Sciatic nerve (tissue), 2 donors: ENCODE measurements at places on chromosomes 5 and 9.

DNA sequence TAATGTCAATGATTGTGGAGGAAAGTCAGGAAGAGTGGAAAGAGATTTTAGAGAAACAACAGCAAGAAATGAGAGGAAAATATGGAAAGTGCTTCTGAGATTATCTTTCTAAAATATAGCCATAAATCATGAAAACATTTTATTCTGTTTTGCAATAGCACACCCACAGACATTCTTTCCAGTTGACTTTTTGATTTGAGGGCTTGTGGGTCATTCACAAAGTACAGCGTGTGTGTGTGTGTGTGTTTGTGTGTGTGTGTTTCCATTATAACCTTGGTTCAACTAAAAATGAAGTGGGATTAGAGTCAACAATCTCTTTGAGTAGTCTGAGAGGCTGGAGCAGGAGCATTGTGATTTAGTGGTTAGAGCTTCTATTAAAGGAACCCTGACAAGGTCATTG lies 116.6 kb upstream of the GAS1 start:
- no peak for DNase-seq

GRCh38 chr5:25544652-25545249 lies 900.0 kb upstream of the CDH10 start:
- DNase-seq = no peak

- peak; percentile 80 for DNase-seq
Observed at GRCh38 chr5:147234825-147235635, at the start of gene STK32A. Gene STK32A, plus strand, starts transcription at chr5:147235026. Its CDS starts 4,609 bp downstream, at chr5:147239635.

DNA sequence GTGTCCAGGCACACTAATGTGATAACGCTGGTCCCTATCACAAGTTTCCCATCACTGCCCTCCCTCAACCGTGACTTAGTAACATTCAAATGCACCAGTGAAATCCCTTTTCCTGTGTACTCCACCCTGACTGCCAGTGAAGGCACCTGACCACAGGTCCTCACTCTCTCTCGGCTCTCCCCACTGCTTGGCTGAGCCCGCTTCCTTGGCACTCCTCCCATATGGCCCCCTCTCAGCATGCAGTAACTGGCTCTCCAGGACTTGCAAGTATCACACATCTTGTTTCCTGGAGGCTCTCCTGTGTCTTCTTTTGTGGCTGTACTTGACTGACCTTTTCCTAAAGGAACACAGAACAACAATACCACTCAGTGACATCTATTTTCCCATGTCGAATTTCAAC lies 292.0 kb upstream of the ZNF608 start:
- no peak for DNase-seq

DNA sequence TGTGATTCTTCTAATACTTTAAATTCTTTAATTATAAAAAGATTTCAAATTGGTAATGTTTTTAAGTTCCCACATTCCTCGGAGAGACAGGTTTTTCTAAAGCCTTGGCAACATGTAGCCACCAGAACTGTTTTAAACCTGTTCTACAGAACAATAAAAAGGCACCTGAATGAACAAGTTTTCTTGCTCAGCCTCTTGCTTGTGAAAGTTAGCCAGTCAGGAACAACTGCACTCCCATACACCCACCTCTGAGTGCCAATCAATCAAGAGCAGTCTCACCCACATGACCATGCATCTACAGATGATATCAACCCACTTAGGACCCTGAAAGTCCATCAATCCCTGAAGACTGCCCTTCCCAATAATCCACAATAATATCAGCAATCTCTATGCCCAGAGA lies 62.3 kb downstream of the AP3B1 start:
- no peak for DNase-seq

- DNase-seq = no peak
Observed at GRCh38 chr5:79256563-79256962, 20.6 kb downstream of the JMY start.

DNA sequence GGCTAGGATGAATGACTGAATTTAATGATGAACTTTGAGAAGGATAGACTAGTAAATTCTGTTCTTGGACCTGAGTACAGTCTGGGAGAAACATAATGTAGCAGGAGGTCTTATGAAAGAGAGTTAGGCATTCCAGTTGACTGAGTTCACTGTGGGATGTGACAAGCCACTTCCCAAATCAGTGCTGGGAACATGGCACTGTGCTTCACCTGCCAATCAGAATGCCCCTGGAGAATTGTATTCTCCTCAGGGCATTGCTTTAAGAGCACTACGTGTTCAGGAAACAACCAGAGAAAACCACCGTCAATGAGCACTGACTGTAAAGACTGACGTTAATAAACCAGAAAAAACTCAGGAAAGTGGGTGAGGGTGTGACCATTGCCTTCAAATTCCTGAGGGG lies 1.2 kb downstream of the CCDC107 start:
- DNase-seq = no peak

DNA sequence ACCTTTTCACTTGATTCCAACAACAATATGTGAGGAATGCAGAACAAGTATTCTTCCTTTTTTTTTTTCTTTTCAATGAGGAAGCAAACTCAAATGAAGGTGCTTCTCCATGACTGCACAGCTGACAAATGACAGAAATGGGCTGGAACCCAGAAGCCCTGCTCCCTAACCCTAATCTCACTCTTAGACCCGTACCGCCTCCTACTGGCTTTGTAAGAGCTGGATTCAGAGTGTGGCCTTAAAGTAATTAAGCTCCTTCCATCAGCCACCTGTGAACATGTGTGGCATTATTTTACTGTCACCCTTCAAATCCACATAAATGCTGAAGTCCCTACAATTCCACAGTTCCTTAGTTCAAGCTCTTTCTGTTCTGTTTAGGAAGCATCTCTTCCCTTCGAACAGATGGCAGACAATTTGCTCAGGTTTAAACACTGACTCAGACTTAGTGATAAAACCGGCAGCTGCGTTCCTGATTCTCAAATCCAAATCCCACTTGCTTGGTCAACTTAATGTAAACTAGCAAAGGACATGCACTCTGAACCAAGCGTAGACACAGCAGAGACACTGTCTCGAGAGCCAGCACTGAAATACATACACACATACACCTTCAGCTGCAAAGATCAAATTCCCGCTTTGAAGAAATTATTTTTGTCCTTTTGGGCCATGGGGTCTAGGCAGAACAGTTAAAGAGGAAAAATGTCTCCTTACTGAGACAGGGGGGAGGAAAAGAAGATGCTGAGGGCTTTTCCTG lies 316.7 kb upstream of the TLE4 start:
- no peak for DNase-seq

DNA sequence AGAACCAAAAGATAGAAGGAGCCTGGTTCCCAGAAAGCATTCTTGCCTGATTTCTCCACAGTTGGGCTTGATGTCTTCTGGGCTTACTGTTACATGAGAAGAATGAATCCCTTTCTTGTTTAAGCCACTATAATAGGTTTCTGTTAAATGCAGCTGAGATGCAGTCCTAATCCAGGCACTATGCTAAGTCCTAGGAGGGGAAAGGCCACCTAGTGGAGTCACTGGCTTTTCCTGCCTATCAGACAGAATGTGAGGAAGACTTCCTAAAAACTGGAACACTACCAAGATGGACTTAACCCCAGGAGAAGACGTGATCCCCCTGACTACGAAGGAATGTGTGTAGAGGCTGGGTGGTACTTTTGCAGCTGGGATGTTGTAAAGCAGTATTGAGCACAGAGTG lies 34.3 kb upstream of the FSD1L start:
- DNase-seq = no peak

DNA sequence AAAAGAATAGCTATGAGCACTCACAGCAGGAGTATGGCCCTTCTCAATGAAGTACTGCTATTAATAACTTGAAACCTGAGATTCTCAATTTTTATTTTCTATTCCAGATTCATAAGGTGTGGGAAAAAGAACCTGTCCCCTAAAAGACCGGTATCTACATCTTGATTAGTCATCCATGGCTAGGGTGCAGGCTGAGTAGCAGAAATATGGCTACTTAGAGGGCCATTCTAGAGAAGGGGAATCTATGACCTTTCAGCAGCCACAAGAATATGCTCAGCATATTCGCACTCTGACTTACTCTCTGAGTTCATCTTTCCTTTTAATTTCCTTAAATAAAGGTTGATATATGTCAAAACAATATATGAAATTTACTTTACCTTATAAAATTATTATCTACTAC lies 27.7 kb downstream of the WDR36 start:
- DNase-seq = no peak

- DNase-seq = no peak
Observed at GRCh38 chr5:62143268-62144229, 162.5 kb upstream of the KIF2A start.

GRCh38 chr9:89787595-89787994 lies 182.8 kb downstream of the GADD45G start:
- DNase-seq = no peak

DNA sequence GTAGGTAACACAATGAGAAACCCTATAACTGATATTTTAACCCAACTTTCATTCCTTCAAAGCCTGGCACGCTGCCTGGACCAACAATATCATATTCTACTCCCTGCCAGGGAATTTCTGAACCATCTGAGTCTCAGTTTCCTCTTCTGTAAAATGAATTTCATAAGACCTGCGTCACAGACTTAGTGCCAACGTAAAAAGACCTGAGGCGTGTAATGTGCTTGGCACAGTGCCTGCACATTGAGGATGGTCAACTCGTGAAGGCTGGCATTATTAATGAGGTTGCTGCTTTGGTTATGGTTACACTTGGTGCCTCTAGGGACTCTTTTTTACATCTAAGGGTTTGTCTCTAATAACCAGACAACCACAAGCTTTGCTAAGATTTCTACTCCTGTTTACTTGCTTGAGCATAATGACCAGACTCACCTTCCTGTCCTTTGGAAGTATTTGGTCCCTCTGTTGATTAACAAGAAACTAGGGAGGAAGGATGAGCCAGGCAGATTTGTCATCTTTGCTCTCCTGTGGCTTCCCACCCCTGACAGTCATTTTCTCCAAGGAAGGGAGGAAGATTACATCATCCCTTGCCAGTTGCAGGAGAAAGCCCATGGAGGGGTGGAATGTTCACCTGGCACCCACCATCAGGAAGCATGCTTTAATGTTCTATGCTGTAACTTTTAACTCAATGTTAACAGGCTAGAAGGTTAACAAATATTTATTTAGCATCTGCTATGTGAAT lies 79.0 kb downstream of the PAPPA start:
- DNase-seq = no peak

- no peak for DNase-seq
Observed at GRCh38 chr5:164203581-164204225, 698.3 kb downstream of the MAT2B start.

GRCh38 chr5:31639481-31640411 lies 815 bp downstream of the PDZD2 start:
- DNase-seq = peak; percentile 61

- no peak for DNase-seq
Observed at GRCh38 chr9:130765137-130766020, 69.7 kb upstream of the ABL1 start.

DNA sequence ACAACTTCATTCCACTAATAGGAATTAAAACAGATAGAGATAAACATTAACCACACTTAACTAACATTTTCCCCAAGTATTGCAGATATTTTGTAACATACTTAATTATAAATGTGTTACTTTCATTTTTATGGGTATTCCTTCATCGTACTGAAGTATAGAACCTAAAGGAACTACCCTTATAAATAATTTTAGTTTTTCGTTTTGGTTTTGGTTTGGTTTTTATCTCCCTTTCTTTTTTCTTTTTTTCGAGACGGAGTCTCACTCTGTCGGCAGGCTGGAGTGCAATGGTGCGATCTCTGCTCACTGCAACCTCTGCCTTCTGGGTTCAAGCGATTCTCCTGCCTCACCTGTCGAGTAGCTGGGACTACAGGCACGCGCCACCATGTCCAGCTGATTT lies 60.1 kb upstream of the LMNB1 start:
- no peak for DNase-seq

GRCh38 chr5:90287036-90287435 lies 122.5 kb downstream of the CETN3 start:
- no peak for DNase-seq

DNA sequence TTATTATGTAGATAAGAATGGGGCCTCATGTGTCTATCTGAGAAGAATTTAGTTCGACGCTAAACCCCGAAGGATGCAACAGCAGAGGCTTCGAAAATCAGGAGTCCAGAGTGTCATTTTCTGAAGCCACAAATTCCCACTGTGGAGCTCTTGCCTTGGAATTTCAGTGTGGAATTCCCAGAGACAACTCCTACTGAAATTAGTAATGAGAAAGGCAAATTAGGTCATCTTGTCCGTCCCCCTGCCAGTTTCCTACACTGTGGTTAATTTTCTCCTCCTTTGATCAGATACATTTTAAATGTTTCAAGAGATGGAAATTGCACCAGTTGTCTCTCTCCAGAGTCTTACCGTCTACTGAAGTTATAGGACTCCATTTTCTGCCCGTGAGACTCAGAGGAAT lies 633.6 kb downstream of the BNC2 start:
- DNase-seq = no peak

GRCh38 chr5:171623551-171624097 lies 162.0 kb upstream of the SMIM23 start:
- DNase-seq = no peak

- no peak for DNase-seq
Observed at GRCh38 chr5:149015561-149015960, 47.3 kb downstream of the SH3TC2 start.

DNA sequence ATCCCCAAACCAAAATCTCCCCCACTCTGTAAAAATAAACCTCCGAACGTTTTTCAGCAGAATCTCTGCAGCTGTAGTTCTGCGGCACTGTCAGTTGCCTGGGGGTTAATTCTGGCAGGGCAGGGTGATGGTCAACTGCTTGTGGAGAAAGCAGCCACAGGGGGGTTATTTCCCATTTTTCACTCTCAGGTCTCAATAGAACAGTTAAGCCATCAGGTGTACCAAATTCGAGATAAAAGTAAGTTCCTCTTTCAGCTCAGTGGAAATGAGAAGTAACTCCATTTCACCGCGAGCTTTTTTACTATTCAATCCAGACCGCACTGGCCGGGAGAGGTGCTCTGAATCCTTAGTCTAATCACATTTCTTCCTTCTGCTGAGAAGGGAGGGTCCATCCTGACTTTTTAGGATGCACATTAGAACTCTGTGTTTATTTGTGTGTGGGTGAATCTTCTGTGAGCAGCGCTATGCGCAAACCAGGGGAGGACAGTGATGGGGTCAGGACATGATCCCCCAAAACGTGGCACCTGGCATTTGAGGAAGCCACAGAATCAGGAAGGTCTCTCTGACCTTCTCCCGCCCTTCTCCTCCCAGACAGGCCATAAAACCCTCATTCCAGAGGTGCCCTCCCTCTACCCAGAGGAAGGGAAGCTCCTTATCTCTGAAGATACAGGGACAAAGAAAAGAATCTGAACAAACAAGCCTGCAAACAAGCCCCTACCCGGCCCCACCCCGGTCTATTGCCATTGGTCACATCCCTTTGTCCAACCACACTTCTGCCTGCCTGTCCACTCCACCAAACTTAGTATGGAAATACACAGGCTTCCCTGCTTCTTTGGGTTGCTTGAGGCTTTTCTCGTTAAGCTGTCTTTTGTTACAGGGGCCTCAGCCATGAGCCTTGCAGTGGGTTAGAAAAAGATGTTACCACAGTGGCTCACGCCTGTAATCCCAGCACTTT lies 229.0 kb downstream of the ROR2 start:
- DNase-seq = no peak

GRCh38 chr9:37404590-37404989 lies 17.9 kb upstream of the GRHPR start:
- DNase-seq = no peak

- DNase-seq = no peak
Observed at GRCh38 chr5:96836817-96837216, 29.1 kb upstream of the ERAP1 start.

- no peak for DNase-seq
Observed at GRCh38 chr5:171484460-171484899, 65.0 kb downstream of the FGF18 start.
